ENCODE measurements at places on chromosomes 3 and 15. TPM values are rescaled to one million over a fixed set of nuclear protein-coding genes. Genes with fewer than 3 reads are reported as not detected.

The SPTSSB gene
- total RNA-seq: not detected

The MAPKAPK3 gene
- 25.4 TPM for total RNA-seq

The HYAL1 gene
- total RNA-seq: 1.8 TPM

The OCA2 gene
- not detected for total RNA-seq

The RAF1 gene
- total RNA-seq: 135 TPM

The MEX3B gene
- 8.1 TPM for total RNA-seq

The CCDC80 gene
- total RNA-seq: 366 TPM

The RARRES1 gene
- total RNA-seq: 93.3 TPM

The REC114 gene
- not detected for total RNA-seq

The BOC gene
- total RNA-seq: 3.9 TPM

The THSD4 gene
- total RNA-seq: 58.0 TPM

The DPPA2 gene
- total RNA-seq: not detected

The DAZL gene
- total RNA-seq: not detected

The GP5 gene
- total RNA-seq: 0.17 TPM

The FGF12 gene
- 0.17 TPM for total RNA-seq
